ENCODE measurements at places on chromosomes 7 and 10.

DNA sequence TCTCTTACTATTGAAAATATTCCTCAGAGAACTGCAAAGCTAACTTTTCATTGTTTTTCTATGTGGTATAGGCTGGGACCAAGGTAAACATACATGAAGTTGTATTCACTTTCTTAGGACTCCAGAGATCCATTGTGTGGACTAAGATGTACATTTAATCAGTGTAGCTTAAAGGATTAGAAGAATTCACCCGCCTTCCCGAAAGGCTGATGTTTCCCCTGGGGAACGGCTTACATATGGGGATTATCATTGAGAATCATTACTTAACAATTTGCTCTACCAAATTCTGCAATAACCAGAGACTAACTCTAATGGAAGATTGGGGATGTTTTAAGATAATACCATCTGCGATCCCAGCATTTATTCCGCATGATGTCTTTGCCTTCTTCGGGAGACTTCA, 257.1 kb upstream of the KIAA1217 start:
- DNase-seq: no peak

DNA sequence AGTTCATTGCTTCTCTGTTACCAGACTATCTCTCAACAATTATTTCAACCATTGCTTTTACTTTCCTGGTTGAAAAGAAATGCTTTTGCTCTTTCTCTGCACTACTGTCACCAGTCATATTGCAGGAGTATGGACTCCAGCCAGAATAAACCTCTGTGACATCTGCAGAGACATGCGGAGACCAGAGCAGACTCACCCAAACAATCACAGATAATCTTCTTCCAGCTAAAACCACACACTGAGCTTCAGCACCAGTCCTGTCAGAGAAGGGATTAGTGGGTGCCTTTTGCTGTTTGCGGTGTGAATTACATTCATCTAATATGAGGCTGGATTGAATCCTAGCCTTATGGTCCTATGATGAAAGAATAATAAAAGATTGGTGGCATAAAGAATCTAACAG, 258.6 kb downstream of the CNTNAP2 start:
- DNase-seq: no peak

DNA sequence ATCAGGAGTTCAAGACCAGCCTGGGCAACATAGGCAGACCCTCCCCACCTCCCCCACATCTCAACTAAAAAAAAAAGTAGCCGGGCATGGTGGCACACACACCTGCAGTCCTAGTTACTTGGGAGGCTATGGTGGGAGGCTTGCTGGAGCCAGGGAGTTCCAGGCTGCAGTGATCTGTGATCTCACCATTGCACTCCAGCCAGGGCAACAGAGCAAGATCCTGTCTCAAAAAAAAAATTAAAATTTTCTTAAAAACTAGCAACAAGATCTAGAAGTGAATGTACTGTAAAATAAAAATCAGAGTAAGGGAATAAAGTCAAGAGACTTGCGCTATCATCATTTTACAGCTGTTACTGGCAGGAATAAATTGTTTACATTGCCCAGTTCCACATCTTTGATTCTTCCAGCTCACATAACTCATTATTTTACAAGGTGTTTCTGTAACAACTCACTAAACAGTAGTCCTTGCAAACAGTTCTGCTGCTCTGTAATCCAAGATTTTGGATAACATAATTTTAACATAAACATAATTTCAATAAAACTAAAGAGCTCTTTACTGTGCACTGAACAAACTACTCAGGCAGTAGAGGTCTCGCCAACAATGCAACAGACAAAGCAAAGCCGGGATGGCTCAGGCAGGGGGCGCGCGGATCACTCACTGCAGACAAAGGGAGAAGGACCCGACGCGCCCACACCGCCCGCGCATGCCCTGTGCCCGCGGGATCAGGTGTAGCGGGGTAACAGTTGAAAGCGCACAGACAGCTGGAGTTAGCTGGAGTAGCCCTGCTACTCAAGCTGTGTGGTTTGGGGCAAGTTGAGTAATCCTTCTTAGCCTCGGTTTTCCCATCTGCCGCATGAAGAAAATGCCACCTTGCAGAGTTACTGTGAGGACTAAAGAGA, 73.3 kb upstream of the NFE2L3 start:
- DNase-seq: peak; percentile 91

DNA sequence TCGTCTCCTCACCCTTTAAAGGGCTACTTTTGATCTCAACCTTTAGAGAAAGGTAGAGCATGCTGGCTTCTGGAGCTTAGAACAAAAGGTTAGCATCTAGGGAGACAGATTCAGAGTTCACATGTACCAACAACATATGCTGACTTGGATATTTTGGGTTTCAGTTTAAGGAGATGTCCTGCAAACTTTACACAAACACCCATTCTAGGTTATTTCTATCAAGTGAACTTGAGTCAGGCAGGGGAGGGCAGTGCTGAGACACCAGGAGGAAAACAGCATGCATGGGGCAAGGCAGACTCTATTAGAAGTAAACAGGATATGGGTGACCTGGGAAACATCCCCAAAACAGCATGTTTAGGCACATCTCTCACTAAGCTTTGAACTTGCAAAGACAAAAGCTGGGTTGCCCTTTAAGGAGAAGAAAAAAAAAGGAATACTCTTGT, 43.8 kb downstream of the ARL4A start:
- no peak for DNase-seq

GRCh38 chr10:100745882-100746783, 751 bp downstream of the PAX2 start:
- DNase-seq: no peak

- no peak for DNase-seq
Measured at GRCh38 chr10:29084681-29085307, 204.1 kb upstream of the LYZL1 start.

DNA sequence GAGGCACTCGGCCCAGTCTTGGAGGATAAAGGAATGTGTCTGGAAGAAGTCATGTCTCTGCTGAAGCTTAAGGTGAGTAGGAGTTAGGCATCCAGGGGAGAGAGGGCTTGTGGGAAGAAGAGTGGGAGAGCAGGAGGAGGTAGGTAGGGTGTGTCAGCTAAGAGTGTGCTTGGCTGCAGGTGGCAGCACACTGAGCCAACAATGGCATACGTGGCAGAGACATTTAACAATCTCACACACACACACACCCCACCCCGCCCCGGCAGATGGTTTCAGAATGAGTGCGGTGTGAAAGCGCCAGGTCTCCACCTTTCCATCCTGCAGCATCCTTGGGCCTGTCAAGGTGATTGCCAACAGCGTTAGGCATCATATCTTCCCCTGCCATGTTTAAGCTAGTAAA, 11.2 kb upstream of the ARPC1A start:
- no peak for DNase-seq

GRCh38 chr10:70672165-70673042, at the start of gene ADAMTS14:
Gene ADAMTS14, plus strand, starts transcription at chr10:70672506. Its CDS starts 297 bp downstream, at chr10:70672803.
- peak; percentile 82 for DNase-seq

GRCh38 chr10:63631991-63632390, 110.8 kb downstream of the REEP3 start:
- no peak for DNase-seq

GRCh38 chr7:36945612-36946400, 221.5 kb upstream of the AOAH start:
- peak; percentile 86 for DNase-seq

DNA sequence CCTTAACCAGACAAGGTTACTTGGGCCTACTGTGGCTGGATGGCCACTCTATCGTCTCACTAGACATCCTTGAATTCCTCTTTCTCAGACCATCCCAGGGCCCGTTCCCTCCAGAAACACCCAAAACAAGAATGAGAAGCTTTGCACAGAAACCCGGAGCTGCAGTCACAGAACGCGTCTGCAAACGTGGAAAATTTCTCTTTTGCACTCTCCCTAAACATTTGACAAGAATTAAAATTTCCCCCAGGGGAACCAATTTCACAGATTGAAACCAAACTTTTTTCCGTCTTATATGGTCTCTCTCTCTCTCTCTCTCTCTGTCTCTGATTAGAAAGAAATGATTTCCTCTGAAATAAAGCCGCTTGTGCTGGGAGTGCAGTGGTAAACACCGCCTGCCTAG, 120.7 kb downstream of the MKX start:
- DNase-seq: no peak

GRCh38 chr10:133150656-133151055, 9.4 kb upstream of the KNDC1 start:
- no peak for DNase-seq

- no peak for DNase-seq
Measured at GRCh38 chr10:34966040-34966439, 124.1 kb downstream of the CUL2 start.

DNA sequence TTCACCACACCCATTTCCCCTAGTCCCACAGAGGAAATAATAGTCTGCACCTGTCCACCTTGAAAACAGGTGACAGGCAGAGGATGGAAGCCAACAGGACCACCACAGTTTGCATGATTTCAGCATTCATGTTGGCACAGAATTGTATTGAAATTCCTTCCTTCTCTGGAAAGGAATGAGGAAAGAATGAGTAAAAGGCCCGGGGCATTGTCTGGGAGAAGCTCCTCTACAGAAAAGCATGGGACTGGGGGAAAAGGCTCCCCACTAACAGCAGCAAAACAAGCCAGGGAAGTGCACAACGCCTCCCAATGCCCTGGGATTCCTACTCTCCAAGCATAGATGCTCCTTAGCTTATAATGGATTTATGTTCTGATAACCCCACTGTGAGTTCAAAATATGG, 28.5 kb upstream of the TOMM7 start:
- no peak for DNase-seq

GRCh38 chr10:34231441-34232180, 583.5 kb downstream of the PARD3 start:
- peak; percentile 40 for DNase-seq

DNA sequence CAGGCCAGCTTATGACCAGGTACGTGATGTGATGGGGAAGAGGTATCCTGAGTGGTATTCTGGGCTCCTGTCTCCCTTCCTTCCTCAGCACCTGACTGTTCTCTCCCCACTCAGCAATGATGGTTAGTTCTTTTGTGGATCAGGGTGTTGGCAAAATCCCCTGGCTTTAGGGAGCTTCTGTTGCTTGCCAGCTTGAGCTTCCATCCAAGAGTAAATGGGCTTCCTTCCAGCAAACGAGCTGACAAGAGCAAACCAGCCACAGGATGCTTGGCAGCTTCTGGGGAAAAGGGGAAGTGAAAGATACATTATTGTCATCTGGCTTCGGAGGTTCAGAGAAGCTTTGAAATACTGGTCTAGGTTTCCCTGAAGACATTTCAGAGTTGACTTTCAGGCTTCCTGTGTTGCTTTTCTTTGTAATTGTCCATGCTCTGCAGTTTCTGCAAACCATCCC, 5.2 kb downstream of the DUSP5 start:
- DNase-seq: no peak

DNA sequence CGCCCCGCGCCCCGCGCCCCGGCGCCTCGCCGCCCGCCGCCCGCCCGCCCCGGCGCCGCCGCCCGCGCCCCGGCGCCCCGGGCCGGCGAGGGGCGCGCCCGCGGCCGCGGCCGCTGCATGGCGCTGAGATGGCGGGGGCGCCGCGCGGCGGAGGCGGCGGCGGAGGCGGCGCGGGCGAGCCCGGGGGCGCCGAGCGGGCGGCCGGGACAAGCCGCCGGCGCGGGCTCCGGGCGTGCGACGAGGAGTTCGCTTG, 174 bp downstream of the ADCY1 start:
- DNase-seq: no peak

GRCh38 chr7:26374647-26375373, 83.1 kb downstream of the SNX10 start:
- DNase-seq: no peak

- peak; percentile 34 for DNase-seq
Measured at GRCh38 chr10:73774637-73775036, 7.2 kb upstream of the CHCHD1 start.

DNA sequence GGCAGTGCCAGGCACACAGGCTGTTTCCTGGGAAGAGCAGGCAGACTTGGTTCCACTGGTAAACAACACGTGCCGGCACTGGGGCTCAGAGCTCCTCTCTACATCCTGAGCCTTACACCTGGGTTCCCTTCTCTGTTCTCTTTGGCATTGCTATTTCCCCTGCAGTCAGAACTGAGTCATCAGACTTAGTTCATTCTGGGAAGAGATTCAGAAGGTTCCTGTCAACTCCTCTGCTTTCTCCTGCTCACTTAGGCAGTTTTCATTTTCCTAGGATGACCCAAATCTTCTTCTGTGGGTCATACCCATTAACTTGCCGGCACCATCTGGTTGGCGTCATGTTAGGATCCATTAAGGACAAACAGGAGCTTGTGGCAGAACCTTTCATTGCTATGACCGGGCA, 33.4 kb upstream of the LRRC18 start:
- no peak for DNase-seq

DNA sequence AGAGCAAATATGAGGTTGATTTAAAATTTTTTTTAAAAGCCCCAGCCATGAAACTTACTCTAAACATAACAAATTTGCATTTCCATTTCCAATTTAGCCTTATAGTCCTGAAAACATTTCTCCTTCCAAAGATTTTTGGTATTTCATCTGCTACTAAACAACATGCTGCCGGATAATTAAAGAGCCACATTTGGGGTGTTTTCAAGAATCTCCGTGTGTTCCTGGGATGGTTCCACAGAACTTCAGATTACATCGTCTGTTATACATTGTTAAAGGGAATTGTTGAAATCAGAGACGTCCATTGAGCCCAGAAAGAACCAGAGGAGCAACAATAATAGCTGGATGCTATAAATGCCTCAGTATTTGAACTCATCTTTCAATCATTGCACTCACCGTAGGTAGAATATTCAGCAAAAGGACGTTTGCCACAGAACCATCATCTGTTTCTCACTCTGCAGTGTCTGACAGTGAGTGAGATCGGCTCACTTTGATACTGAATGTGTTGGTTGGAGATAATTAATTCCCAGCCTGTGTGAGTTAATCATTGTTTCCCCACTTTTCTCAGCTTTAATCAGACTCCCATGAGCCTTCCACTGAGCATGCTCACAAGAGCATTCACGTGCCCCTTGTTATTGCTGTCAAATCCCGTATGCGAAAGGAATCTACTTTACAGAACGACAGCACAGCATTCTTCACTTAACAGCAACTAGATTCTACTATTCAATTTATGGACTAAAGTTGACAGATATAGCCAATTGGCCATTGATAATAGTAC, 128.4 kb upstream of the PALS2 start:
- DNase-seq: no peak

DNA sequence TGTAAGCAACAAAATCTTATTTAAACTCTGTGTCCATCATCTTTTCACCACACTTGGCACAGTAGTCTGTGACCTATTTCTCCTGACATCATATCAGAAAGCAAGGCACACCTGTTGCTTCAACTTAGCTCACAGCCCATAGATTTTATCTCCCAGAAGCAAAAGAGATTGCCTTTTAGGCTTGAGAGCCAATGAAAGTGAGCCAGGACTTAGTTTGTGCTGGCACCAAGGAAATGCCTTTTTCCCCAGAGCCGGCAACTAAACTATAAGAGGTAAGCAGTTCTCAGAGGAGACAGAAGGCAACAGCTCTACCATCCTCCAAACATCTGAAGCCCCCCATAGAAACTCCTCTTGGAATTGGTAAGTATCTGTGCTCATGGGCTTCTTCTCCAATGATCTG, at the start of gene ACSM6:
Gene ACSM6, plus strand, starts transcription at position 295 of the 400 bp plus-strand sequence. CDS start 248 bp downstream, outside the sequence.
- no peak for DNase-seq
